NCI-H1105 (cell line): ENCODE measurements at places on chromosomes 3 and 15.

DNA sequence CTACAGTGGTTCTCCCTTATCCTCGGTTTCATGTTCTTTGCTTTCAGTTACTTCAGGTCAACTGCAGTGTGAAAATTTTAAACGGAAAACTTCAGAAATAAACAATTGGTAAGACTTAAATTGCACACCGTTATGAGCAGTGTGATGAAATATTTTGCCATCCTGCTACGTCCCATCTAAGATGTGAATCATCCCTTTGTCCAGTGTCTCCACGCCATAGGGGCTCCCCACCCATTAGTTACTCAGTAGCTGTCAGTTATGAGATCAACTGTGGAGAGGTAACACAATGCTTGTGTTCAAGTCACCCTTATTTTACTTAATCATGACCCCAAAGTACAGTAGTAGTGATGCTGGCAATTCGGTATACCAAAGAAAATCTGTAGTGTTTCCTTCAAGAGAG, 47.4 kb downstream of the TJP1 start:
- DNase-seq = no peak

DNA sequence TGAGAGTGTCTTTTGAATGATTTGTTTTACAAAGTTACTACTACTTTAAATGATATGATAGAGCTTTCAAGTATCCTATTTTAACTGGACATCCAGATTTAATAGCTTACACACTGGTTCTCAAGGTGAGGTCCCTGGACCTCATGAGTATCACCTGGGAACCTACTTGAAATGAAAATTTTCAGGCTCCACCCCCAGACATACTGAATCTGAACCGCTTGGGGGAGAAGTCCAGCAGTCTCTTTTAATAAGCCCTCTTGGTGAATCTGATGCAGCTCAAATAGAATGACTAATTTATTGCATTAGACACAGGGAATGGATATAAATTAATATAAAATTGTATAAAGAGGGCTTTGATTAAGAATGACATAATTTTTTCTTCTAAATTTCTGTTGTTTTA, 29.4 kb upstream of the SLITRK3 start:
- no peak for DNase-seq

GRCh38 chr3:144763878-144764454, 792.3 kb downstream of the DIPK2A start:
- DNase-seq = no peak

- no peak for DNase-seq
These were observed 141.7 kb downstream of the OSBPL10 start for GRCh38 chr3:31839144-31839917.

- DNase-seq = no peak
These were observed 27.4 kb downstream of the MITF start for GRCh38 chr3:69766638-69767037.

GRCh38 chr3:25520926-25521559, 93.0 kb downstream of the RARB start:
- no peak for DNase-seq

GRCh38 chr3:197008436-197009209, 21.0 kb downstream of the MELTF start:
- no peak for DNase-seq
